NCI-H69 (cell line): ENCODE measurements at places on chromosomes 1 and 21.

- no peak for DNase-seq
These were observed 146.0 kb downstream of the PEX14 start for GRCh38 chr1:10620776-10621175.

DNA sequence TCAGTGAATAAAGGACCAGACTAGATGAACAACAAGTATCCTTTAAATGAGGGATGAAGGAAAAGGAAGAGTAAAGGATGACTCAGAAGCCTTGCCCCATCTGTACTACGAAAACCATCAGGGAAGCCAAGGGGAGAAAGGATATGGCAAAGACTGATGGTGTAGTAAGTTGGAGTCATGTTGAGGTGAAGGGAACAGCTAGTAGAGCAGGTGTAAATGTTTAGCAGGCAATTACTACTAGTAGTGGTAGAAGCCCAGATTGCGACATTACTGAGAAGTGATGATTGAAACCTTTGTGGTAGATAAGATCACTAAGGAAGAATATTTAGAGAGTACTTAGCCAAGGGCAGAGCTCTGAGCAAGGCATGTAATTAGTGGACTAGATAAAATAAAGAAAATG is 84.0 kb downstream of the PHTF1 start:
- DNase-seq = no peak

- DNase-seq = no peak
These were observed 427.4 kb downstream of the TTLL7 start for GRCh38 chr1:83571536-83571935.

- no peak for DNase-seq
These were observed 13.7 kb downstream of the PTGFRN start for GRCh38 chr1:116923421-116923820.

DNA sequence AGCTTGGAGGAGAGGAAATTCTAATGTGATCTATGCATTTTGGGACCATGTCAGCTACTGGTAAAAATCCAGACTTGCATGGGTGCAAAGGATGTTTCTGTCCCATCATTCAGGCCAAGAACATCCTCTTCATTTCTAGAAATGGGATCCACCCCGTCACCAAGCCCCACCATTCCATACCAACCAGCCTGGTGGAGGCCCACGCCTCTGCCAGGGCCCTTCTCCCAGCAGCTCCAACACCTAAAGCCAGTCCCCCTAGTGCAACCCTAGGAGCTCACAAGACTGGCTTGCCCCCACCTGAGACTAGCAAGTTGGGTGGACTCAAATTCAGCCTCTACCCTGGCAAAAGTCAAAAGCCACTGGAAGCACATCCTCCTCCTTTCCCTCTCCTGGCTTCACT is 1.9 kb downstream of the ARHGEF11 start:
- peak; percentile 11 for DNase-seq

DNA sequence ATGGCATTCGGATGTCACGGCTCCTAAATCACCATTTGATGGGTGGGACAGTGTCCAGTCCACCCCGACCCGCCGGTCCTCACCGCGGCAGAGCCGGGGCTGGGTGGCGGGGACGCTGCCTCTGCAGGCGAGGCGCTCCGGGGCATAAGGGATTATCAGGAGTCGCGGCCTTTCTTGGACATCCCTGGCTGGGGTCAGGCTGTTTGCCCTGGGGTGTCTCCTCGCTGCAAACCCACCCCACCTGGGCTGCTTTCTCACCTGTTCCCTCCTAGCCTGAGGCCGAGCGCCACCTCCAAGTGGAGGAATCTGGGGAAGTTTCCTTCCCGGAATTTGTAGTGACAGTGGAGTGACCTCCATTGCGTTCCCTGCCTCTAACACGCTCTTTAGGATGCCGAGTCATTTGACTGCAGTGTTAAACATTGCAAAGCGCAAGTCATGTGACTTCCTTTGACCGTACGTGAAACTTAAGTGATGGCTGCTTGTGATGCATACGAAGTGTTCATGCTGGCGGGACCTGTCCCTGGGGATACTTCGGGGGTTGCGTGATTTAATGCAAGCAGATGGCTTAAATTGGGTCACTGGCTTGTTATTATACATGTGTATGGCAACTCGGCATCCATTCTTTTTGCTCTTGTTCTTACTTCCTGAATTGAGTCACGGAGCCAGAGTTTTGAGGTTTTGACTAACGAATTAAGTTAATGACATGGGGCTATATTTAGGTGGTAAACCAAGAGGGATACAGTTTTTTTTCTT is 536 bp downstream of the LGALS8 start:
- peak; percentile 96 for DNase-seq

- DNase-seq = no peak
These were observed 55.3 kb downstream of the C8B start for GRCh38 chr1:56910441-56910985.

DNA sequence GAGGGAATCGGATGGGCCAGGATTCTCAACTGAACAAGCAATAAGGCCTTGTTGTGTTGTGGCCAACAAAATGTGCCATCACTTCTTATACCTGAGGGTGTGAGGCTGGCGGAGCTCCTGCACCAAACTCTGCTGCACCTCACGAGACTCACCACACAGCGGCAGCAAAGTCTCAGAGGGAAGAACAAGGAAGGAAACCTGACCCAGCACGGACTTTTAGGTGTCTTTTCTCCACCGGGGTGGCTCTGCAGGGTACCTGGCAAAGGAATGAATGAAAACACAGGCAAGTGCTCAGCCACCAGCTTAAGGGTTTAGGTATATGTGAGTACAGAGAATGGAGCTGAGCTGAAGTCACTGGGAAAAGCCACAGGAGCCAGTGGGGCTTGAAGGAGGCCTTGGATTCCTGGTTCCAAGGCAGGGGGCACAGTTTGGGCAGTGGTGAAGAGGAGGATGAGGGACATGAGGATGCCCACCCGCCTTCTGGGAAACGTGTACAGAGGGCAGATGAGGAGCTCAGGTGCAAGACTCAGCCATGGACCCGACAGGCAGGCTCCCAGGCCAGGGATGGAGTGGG is 31.1 kb upstream of the HSD3B1 start:
- DNase-seq = peak; percentile 2

- DNase-seq = peak; percentile 63
These were observed 25.1 kb downstream of the SPSB1 start for GRCh38 chr1:9317591-9318417.

GRCh38 chr1:181743878-181744312 is 260.6 kb downstream of the CACNA1E start:
- DNase-seq = no peak

DNA sequence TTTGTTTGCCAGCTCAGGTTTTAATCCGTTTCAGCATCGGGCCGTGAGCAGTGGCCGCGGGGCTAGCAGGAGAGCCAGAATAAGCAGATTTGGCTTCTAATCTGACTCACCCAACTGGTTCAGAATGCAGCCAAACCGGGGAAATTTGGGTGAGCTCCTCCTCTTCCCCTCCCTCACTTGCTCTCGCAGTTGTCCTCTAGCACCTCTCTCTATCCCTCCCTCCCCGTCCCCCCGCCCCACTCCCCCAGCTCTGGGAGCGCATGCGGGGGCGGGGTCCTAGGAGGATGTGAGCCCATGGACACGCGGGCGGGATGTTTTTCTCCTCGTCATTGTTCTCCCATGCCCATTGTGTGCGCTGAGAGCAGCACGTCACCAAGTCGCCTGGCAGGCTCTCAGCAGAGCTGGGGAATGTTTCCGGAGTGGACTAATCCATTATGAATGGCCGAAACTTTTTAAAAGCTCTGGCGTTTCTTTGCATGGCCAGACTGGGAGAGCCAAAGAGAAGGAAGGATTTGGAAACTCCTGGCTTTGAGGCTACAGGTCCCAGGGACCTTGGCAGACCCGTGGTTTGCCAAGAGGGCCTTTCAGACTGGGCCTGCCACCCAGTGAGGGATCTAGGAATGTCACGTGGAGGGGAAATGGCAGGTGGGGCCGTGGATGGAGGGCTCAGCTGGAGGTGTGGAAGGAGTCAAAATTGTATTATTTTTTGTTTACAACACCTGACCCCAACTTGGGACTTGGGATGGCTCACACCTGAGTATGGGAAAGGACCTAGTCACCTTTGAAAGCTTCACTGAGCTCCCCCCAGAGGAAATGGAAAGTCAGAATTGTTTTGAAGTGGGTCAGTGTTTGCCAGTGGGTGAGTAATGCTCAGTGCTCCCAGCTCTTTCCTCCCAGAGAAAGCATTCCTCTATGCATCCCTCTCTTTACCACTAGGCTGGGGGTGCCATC is 39.2 kb downstream of the CDK18 start:
- DNase-seq = peak; percentile 88

DNA sequence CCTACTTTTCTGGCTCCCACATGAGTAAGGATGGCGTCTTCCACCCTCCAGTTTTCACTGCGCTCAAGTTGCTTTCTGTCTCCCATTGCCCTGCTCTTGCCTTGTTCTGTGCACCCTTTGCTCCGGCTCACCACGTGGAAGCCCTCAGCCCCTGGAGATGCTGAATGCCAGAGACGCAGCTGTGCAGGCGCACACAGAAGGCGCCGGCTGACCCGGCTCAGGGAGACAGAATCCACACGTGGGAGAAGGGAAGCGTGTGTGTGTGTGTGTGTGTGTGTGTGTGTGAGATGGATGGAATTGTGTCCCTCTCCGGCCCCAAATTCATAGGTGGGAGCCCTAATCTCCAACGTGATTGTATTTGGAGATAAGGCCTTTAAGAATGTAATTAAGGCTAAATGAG is 118.2 kb upstream of the ERRFI1 start:
- DNase-seq = no peak

GRCh38 chr1:177925006-177925405 is 44.9 kb downstream of the SEC16B start:
- DNase-seq = no peak

DNA sequence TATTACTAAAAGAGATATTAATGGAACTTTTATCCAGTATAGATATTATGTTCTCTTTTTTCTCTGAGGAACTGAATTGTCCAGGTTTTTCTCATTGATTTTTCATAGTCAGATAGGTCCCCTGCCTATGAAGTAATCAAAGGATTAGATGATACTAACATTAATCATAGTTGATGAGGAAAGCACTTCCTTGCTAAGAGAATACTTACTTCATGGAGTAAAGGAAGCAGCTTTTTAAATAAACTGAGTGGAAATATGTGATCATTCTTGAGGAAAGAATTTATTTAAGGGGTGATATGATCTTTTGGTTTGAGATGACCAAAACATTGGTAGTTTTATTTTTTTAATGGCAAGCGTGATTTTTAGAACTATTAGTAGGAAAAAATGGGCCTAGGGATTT is 58.9 kb downstream of the SWT1 start:
- no peak for DNase-seq

- DNase-seq = peak; percentile 43
These were observed 11.7 kb upstream of the HES5 start for GRCh38 chr1:2541619-2542245.

- no peak for DNase-seq
These were observed 1.6 kb downstream of the SYT2 start for GRCh38 chr1:202708456-202709275.

- peak; percentile 44 for DNase-seq
These were observed 252.1 kb downstream of the KAZN start for GRCh38 chr1:14850563-14850962.

GRCh38 chr1:23911921-23912320 is 1.2 kb downstream of the CNR2 start:
- DNase-seq = no peak

- no peak for DNase-seq
These were observed 980 bp upstream of the AHCYL1 start for GRCh38 chr1:109983380-109984189.

GRCh38 chr1:197984289-197984688 is 67.1 kb downstream of the LHX9 start:
- DNase-seq = no peak

DNA sequence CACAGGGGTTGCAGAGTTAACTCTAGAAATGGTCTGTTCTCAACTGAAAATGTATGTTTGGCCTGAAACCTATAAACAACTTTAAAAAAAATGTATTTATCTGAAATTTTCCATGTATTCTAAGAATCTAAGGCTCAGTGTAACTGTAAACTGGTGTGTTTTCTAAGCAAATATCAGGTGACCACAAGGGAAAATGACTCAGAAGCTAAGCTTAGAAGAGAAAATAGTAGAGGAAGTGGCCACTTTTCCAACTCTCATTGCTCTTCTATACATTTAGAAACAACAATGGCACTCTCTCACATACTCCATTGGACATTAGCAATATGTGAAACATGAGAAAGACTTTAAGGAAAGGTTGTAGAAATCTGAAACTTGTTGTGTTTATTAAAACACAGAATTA is 7.5 kb downstream of the TNFSF18 start:
- DNase-seq = no peak

DNA sequence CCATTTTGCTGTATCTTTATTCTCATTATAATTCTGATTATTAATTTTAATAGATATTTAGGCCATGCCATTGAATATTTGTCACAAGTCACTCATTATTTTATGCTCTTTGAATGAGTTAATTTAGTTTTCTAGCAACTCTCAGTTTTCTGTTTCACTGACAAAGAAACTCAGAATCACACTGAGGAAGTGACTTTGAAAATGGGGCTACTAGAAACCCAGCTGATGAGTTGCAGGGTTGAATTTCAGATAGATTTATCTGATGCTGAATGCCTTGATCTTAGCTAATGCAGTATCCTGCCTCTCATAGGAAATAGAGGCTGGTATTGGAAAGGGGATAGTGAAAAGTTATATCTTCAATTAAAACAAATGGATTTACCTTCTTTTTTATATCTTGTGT is 67.4 kb upstream of the PLA2G4A start:
- no peak for DNase-seq
